ENCODE measurements at places on chromosomes 4 and X. TPM values are rescaled to one million over a fixed set of nuclear protein-coding genes. Genes with fewer than 3 reads are reported as not detected.

DNA sequence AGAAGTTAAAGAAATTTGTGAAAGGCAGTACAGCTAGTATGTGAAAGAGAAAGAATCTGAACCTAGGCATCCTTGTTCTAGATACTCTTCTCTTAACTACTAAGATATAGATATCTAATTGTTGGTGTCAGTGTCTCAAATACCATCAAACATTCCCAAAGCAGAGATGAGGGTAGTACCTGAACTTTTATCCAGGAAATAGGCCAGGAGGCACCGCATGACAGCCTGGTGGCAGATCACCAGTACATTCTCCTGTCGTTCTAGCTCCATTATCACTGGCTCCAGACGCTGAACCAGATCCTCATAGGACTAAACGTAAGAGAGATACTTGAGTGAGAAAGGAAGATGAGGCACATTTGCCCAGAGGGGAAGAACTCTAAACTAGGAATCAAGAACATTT, 16.8 kb downstream of the TRO start:
- DNase-seq: no peak

DNA sequence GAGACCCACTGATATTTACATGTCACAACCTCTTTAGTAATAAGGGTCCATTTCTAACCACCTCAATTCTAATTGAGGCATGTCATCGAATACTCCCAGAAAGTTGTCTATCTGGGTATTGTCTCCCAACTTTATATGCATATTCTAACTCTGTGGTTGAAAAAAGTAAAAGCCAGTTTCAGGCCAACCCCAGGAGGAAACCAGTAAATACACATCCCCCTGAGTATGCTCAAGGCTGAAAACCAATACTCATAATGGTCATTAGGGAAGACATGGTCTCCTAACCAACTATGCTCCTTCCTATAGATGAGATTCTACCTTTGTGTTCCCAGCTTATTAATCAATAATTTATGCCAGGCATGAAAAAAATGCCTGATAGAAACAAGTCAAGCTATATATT, 96.6 kb downstream of the SH3KBP1 start:
- no peak for DNase-seq

DNA sequence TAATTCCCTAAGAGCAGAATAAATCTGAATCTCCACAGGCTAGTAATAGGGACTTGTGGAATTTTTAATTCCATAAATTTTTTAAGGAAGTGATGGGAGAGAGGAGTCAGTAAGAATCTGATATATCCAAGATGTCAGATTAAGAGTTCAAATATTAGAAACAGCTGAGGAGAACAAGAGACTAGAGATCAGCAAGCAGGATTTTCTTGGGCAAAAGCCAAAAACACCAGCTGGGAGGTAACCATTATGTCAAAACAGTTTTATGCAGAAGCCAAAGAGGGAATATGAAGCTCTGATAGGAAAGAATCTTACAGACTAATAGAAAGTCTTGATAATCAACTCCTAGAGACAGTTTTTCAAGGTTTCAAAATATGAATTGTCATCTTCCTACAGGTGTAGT, 72.2 kb upstream of the RBPJ start:
- DNase-seq: no peak

CYLC1 gene
- not detected for total RNA-seq

DNA sequence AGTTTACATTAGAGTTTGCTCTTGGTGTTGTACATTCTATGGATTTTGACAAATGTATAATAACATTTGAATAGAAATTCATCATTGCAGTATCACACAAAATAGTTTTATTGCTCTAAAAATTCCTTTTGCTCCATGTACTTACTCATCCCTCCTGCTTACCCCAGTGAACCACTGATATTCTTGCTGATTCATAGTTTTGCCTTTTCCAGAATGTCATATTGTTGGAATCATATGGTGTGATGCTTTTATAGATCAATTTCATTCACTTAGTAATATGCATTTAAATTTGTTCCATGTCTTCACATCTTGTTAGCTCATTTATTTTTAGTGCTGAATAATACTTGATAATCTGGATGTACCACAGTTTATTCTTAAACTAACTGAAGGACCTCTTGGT, 1593.2 kb downstream of the C4orf33 start:
- DNase-seq: no peak

CCKAR gene
- total RNA-seq: not detected

BRS3 gene
- total RNA-seq: not detected

Data from hematopoietic multipotent progenitor cell (in vitro differentiated cells).